ENCODE measurements at places on chromosomes 7 and 10.
A peak's percentile ranks its signal among the peaks of the same experiment; 100 is the strongest.

GRCh38 chr7:30505174-30505697, 607 bp upstream of the GGCT start:
- DNase-seq: no peak

DNA sequence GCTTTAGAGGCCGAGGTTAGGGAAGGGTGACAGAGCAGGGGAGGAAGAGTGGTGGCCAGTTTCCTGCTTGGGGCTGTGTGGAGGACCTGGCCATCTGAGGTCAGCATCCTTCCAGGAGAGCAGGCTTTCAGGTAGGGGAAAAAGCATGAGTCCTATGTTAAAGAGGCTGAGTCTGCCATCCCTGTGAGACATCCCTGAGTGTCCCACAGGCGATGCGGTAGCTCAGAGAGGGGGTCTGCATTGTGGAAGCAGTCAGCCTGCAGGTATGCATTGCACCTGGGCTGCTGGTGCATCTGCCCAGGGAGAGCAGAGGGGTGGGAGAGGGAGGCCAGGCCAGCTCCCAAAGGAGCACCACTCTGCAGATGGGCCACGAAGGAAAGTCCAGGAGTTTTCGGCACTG, 282.1 kb upstream of the ZNF32 start:
- no peak for DNase-seq

- DNase-seq: no peak
Measured at GRCh38 chr7:145718129-145718528, 398.5 kb upstream of the CNTNAP2 start.

GRCh38 chr7:65225422-65226006, 148.1 kb upstream of the ZNF92 start:
- DNase-seq: no peak

- no peak for DNase-seq
Measured at GRCh38 chr7:39810204-39810642, 139.8 kb upstream of the CDK13 start.

- no peak for DNase-seq
Measured at GRCh38 chr7:7581531-7582179, 15.0 kb downstream of the MIOS start.

- peak; percentile 97 for DNase-seq
Measured at GRCh38 chr10:22552888-22553378, 161.4 kb downstream of the PIP4K2A start.

DNA sequence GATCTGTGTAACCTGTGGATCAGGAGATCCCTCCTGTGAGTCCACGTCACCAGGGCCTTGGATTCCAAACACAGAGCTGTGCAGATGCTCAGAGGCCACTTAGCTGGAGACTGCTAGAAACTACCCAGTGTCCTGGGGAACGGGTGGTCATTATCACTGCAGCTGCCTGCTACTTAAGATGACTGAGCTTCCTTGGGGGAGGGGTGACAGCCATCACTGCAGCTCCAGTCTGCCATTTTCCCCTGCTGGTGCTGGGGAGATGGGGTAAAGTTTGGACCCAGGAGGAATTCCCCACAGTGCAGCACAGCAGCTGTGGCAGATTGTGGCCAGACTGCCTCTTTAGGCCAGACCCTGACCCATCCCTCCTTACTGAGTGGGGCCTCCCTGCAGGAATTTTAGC, 78.8 kb upstream of the VOPP1 start:
- DNase-seq: no peak

DNA sequence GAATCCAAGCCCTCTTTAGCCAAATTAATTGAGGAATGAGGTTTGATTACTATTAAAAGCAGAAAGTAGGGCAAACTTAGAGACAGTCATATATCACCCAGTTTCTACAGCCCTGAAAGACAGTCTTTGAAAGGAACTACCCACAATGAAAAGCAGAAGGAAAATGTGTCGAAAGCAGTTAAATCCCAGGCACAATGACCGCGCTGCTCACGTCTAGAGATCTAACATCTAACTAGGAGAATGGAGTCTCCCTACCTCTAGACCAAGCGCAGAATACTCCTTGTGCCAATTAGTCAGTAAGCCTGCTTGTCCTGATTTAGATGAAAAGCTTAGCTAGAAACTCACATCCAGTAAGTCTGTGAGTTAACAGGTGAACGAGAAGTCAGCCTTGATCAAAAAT, 350.0 kb downstream of the FGFR2 start:
- DNase-seq: no peak

GRCh38 chr10:35487336-35488034, 117.7 kb upstream of the GJD4 start:
- DNase-seq: peak; percentile 77

GRCh38 chr10:130750441-130750840, 561.1 kb downstream of the TCERG1L start:
- no peak for DNase-seq

GRCh38 chr7:158606129-158606528, 18.5 kb upstream of the PTPRN2 start:
- no peak for DNase-seq

Data from LHCN-M2 (cell line).